Right cardiac atrium (tissue), 5 donors: ENCODE measurements at places on chromosomes 7 and 10.

GRCh38 chr7:43114458-43114780, 2.0 kb downstream of the HECW1 start:
- no peak for DNase-seq

DNA sequence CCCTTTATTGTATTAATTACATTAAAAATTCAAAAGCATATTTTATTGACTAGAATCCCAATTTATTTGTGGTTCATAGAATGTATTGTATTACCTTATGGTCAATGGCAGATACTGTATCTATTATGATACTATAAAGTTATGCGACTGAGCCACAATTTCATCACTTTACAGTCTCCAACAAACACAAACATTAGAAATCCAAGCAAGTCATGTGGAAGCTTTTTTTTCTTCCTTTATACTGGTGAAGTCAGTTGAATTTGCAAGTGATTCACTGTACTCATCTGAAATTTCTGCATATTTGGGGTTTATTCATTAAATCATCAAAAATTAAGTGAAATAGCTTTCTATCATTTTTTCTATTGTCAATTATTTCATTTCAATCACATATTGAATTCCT, 54.3 kb downstream of the BMPER start:
- DNase-seq, result no peak

DNA sequence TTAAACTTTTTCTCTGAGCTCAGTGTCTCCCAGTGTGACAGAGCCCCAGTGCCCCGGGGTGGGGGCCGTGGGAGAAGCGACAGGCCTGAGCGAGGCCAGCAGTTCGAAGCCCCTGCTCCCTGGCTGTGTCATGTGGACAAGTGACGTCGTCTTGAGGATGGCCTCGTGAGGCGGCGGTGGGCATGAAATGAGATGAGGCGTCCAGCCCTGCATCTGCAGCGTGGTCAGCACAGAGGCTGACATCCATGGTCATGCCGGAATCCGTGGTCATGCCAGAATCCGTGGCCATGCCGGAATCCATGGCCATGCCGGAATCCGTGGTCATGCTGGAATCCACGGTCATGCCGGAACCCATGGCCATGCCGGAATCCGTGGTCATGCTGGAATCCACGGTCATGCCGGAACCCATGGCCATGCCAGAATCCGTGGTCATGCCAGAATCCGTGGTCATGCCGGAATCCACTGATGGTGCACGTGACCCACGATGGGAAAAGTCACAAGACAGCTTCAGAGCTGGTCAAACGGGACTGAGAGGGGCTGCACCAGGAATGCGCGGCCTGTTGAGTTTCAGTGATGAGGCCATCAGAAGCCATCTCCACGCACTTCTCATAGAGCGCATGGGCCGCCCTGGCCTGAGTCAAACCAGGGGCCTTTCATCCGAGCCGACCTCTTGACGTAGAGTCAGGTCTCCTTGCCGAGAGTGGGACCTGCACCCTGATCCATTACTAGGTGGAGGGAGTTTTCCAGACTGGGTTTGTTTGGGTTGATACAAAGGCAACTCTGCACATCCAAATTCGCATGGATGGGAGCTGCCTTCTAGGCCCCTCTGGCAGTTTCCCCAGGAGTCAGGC, 342.5 kb downstream of the PTPRN2 start:
- DNase-seq, result no peak

DNA sequence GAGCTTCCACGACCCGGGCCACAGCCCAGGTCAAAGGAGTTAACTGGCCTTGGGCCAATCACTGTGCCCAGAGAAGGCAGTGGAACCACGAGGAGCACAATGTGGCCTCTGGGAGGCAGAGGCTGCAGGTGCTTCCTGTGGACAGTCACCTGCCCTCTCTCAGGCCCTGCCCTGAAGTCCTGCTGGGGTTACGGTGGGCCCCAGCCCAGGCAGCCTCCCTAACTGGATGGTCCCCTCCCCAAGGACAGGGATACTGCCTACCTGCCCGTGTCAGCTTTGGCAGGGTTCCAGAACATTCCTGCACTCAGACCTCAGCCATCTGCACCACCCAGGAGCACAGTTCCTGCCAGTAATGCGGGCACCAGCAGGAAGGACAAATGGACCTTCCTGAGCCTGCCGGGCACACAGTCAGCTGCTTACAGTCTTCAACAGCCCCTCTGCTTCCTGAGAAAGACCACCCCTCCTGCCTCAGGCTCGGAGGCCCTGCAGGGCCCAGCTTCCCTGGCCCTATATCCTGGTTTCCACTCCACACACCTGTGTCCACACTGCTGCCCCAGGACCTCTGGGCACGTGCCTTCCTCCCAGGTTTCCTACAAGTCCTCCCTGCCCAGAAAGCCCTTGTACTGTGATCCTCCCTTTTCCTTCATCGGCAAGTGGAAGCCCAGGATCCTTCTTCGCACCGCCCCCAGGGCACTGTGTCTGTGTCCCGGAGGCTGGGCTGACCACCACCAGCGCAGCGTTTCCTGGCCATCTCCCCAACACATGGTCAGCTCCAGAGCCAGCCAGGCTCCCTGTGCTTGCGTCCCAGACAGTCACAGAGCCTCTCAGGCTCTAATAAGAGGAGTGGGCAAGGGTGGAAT, 23.3 kb downstream of the WDR86 start:
- DNase-seq, result no peak

GRCh38 chr10:74824184-74824899, 2.1 kb upstream of the KAT6B start:
- no peak for DNase-seq

DNA sequence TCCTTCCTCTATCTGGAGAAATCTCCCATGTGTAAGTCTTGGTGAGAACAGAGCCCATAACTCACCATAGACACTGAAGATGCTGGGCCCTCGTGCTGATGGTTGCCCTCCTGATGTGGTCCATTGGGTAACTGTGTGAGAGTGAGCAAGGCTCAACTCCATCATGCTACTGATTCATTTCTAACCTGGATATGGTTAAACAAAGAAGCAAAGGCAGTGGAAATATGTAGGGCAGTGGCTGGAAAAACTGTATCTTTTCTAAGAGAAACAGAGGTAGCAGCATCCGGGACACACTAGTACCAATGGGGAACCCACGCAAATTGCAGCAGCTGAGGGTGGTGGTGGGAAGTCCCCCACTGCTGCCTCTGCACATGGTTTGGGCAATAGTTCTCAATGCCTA, 221.7 kb downstream of the KLF6 start:
- DNase-seq, result no peak

- no peak for DNase-seq
Observed at GRCh38 chr7:141397236-141398163, 153.7 kb upstream of the AGK start.

GRCh38 chr10:34955391-34955790, 134.8 kb downstream of the CUL2 start:
- DNase-seq, result no peak

- no peak for DNase-seq
Observed at GRCh38 chr7:105345725-105346124, 43.0 kb downstream of the SRPK2 start.

- DNase-seq, result peak; percentile 70
Observed at GRCh38 chr7:155002411-155003091, 373 bp downstream of the PAXIP1 start.

GRCh38 chr10:62545160-62546066, 171.2 kb downstream of the ZNF365 start:
- DNase-seq, result peak; percentile 28

GRCh38 chr7:45684910-45685618, 110.9 kb downstream of the ADCY1 start:
- DNase-seq, result no peak

- DNase-seq, result no peak
Observed at GRCh38 chr10:54961040-54961439, 160.0 kb upstream of the PCDH15 start.

DNA sequence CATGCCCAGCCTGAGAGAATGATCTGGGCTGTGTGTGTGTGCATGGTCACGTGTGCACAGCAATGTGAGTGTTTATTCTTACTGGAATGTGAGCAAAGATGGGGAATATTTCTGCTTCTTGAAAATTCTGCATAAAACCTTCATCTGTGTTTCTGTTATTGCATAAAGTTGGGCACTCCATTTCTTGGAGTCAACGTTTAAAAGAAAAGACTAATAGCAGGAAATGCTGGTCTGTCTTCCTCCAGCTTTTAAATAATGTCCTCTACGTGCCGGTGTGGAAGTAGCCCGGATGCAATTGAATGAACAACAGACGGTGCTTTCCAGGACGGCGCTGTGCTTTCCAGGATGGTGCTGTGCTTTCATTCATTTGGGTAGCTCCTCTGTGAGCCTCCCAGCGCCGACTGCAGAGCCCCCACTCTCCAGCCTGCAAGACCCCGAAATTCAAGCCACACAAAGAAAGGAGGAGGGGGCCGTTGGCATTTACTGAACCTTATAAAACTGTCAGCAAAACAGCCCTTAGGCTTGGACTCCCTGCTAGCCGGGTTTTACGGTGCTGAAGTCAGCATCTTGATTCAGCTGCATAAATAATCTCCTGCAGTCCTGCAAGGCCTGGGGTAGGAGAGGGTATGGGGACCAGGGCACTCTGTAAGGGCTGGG, 158.2 kb upstream of the PRKCQ start:
- no peak for DNase-seq
